HuH-7 (cell line): ENCODE measurements at places on chromosomes 2 and 18.

GRCh38 chr2:230520875-230521155 is 104.8 kb downstream of the SP100 start:
- DNase-seq, result no peak

DNA sequence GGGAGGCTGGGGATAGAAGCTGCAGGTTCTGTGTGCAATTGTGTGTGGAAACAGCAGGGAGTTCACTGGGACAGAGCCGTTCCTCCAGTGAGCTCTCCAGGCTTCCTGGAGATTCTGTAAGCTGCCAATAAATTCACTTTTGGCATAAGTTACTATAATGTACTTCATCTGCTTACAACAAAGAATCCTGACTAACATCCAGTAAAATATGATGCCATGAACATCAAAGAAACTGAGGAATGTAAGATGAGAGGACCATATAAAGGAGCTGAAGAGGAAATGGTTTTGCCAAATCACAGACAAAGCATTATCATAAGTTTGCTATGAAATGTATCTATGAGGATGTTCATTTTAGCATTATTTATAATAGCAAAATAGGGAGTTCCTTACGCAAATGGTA is 175.3 kb downstream of the KCNE4 start:
- no peak for DNase-seq

DNA sequence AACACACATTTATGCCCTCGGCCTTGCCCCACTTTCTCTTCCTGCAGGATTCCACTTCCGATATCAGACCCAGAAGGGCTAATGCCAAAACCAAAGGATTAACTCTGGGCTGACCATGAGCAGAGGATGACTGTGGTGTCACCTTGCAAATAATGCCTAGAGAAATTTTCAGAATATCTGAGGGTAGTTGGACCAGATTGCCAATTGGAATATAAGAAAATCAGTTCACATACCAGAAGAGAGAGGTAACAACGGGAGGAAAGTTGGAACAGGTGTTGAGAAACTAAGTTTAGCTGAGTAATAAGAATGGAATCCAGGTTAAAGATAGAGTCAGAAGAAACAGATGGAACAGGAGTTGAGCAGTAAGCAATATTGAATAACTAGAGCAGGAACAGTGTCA is 232.7 kb upstream of the UBE2E3 start:
- no peak for DNase-seq

- no peak for DNase-seq
These were observed 228.3 kb upstream of the SETBP1 start for GRCh38 chr18:44452346-44452745.

GRCh38 chr2:78865667-78866066 is 159.8 kb upstream of the REG3G start:
- DNase-seq, result no peak

- no peak for DNase-seq
These were observed 437.0 kb upstream of the ETAA1 start for GRCh38 chr2:66960161-66960560.

DNA sequence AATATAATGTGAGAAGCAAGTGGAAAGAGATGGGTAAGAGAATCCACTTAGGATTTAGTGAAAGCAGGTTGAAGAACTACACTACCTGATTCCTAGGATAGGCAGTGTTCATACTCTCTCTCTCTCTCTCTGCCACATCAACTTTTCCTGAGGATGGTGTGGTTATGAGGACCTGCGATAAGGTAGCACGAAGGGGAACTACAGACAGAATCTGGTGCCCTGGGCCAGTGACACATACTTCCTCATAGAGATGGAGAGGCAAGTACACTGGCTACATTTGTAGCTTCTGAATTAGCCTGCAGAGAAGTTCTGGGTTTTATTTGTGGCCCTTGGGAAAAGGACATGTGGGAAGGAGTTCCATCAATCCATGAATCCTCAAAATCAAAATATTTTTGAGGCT is 44.5 kb downstream of the PTH2R start:
- DNase-seq, result no peak

- no peak for DNase-seq
These were observed 34.6 kb upstream of the SPP2 start for GRCh38 chr2:234015861-234016260.

GRCh38 chr2:45177870-45178269 is 168.6 kb upstream of the SIX2 start:
- no peak for DNase-seq

DNA sequence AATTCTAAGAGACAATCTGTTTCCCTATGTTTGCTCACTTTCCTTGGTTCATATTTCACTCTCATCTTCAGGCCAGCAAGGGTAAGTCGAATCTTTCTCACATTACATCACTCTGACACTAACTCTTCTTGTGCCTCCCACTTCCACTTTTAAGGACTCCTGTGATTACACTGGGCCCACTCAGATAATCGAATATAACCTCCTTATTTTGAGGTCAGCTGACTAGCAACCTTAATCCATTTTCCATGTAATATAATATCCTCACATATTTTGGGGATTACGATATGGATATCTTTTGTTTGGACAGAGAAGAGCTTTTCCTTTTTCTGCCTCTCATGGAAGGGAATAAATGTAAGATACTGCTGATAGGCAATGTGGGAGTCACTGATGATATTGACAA is 2015.7 kb upstream of the LRRTM1 start:
- DNase-seq, result no peak

DNA sequence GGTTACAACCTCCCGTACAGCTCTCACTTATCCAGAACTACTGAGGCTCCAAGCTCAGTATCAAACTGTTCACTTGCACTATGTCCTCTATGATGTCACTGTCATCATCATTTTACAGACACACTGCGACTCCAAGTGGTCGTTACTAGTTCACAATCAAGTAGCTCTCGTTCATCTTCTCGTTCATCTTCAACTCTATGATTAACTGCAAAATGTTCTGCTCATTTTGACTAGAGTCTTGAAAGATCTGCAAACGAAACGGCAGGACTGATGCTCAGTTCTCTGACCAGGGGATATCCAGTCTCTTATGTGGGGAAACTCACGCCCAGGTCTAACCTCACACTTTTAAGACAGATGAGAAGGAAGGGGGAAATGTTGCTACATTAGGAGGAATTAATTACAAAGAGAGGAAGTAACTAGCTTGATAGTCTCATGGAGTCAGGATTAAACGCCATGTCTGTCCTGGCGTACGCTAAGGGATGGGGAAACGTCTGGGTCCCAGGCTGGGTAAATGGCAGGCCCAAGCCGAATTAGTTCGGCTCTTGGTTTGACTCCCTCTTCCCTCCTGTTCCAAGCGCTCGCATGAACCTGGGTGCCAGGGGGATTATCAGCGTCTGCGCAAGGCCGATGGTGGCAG is 794 bp upstream of the CHCHD5 start:
- peak; percentile 12 for DNase-seq

DNA sequence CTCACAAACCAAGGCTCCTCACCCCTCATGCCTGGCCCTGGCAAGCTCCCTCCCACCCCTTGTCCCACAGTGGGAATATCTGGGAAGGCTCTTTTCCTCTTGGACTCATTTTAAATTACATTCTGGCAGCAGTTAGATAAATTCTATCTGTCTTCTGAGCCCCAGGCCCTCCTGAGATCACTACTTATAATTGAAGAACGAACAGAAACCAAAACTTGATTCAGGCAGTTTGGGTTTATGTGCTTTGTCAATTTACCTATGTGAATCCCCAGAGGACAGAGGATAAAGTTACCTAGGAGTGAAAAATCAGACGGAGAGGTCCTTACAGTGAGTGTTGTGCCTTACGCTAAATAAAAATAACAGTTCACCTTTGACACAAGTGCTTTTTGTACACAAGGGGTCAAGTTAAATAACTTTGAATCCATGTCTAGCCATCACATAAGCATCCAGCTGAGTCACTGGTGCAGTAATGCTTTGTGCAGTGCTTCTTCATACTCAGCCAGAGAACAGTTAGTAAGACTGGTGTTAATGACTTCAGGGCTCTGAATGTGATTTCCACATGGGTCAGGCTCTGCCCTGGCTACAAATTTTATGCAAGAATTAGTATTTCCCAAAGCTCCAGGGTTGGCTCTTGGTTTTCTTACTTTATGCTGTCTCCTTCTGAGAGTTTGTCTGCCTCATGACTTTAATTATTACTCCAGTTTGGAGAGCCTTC is 329.3 kb downstream of the INSIG2 start:
- no peak for DNase-seq

- no peak for DNase-seq
These were observed 170.6 kb upstream of the NCK2 start for GRCh38 chr2:105573910-105574655.

DNA sequence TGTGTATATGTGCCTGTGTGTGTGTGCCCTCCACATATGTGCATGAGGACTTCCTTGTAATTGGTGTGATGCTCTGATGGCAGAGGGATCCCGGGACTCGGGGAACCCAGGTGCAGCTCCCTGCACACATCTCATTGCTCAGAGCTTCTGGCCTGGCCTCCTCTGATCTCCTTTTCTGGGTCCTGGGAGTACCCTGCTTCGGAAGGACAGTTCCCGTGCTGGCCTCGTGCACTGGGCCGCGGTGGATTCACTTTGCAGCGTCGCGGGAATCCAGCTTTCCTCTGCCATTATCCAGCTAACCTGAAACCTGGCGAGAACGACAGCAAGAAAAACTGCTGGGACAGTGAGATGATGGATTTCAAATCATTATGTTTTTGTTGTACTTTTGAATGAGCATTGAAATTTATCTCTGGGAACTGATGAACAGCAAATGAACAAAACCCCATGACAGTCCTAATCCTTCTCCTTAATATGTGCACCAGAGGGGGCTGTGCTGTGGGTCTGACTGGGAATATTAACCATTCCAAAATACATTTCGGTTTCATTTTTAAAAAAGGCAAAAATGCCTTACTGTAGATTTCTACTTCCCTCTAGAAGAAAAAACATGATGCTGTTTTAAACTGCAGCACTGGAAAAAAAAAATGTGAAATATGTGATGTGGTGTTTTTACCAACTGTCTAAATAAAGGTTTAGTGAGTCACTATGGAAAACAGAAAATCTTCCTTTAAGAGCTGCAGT is 78.2 kb downstream of the PTGR3 start:
- no peak for DNase-seq

DNA sequence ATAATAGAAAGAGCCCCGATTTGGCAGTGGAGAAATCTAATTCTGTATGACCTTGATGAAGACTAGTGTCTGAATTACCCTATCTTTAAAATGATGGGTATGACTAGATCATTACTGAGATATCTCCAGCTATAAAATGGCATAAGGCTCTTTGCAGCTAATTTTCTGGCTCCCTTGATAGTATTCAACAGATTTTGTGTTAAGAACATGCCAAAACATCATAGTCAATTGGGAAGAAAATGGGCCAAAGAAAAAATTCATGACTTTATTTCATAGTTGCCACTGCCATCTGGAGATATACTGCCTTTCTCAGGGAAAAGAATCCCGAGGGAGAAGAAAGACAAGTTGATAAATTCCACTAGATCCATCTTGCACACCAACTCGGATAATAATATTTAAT is 1618.7 kb downstream of the LRP1B start:
- DNase-seq, result no peak

GRCh38 chr2:68906716-68907115 is 35.5 kb upstream of the BMP10 start:
- DNase-seq, result no peak

DNA sequence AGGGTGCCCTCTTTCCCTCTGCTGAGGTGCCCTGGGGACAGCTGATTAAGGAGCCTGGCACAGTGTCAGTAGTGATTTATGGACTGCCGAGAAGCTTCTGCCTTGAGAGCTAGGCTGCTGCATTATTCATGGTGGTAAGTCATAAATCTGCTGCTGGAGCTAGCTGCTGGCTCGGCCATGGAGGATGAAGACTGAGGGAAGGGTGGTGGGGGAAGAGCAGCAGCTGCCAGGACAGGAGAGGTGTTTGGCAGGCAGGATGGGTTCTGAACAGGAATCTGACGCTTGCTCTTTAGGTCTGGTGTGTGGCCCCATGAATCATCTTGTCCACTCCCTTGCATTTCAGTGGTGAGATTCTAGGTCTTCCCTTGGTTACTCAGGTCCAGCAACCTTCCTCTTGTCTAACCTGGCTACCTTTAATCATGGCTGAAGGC is 296.3 kb downstream of the DYSF start:
- DNase-seq, result no peak

- DNase-seq, result no peak
These were observed 1342.0 kb upstream of the ZEB2 start for GRCh38 chr2:145861940-145862339.

DNA sequence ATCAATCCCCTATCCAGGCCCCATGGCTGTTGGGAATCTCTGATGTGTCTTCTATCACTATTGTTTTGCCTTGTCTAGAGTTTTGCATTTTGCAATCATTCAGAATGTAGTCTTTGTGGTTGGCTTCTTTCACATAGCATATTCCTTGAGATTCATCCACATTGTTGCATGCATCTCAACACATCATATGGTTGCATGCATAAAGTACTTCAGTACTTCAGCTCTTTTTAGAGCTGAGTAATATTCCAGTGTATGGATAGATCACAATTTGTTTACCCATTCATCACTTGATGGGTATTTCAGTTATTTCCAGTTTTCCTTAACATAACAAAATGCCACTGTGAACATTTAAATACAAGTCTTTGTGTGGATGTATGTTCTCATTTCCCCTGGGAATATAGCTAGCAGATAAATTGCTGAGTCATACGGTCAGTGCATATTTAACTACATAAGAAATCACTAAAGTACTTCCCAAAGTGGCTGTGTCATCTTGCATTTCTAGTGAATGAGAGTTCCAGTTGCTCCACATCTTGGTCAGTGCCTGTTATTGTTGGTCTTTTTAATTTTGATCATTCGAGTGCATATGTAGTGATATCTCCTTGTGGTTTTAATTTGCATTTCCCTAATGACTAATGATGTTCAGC is 138.8 kb downstream of the BCL11A start:
- DNase-seq, result no peak

GRCh38 chr2:127219171-127220070 is 678 bp downstream of the CYP27C1 start:
- peak; percentile 46 for DNase-seq

- DNase-seq, result no peak
These were observed 97.4 kb downstream of the LRP1B start for GRCh38 chr2:142033393-142033792.

- DNase-seq, result no peak
These were observed 44.3 kb upstream of the CAB39 start for GRCh38 chr2:230668184-230668938.

DNA sequence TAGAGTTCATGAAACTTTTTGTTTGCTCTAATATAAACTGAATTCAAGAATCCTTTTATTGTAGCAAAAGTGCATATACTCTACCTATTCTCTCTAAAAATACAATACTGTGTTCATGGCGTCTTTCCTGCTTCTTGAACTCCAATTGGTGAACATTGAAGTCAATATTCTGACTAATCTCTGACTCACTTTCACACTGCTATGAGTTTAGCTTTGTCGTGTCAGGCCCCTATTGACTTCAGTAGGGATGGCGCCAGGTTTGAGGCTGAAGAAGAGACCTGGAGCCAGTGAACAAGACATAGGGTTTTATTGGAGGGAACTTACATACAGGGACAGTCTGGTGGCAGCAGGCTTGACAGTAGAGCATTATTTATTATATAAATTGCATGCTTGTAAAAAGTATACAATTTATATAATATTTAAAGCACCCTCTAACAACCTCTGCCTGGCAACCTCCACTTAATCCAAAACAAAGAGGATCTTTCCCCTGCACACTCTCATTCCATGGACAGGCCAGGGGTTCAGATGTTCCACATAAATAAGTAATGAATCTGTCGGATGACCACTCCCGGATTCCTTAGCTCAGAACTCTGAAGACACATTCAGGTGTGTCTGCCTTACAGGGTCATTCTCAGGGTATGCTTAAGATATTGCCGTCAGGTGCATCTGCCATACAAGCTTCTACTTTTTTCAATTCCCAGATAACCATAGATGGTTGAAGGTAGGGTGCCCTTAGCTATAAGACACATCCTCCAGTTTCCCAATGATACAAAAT is 141.0 kb downstream of the CERS6 start:
- no peak for DNase-seq
